ENCODE measurements at places on chromosomes 3 and 15.
A peak's percentile ranks its signal among the peaks of the same experiment; 100 is the strongest.

DNA sequence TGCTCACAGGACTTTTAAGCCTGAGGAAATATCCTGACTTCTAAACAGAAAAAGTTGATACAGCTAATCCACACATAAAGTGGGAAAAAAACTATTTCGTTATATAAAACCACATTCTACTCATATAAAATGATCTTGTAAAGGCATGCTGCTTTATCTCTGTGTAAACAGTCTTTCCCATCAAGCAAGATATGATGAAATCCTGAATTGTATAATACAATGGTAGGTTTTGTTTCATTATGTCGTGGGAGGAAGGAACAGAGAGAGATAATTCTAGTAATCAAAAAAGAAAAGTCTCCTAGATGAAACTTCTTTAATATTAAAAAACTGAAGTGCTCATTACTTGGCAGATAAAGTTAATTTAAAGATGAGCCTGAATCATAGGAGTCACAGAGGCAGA is 92.6 kb upstream of the SNTN start:
- H3K27ac ChIP-seq, result no peak overlapping the region
- H3K4me1 ChIP-seq, result no peaks in the 10 kb centered on the region
- no peak for DNase-seq
- H3K27me3 ChIP-seq, result no peaks in the 10 kb centered on the region
- no peaks in the 10 kb centered on the region for H3K36me3 ChIP-seq

DNA sequence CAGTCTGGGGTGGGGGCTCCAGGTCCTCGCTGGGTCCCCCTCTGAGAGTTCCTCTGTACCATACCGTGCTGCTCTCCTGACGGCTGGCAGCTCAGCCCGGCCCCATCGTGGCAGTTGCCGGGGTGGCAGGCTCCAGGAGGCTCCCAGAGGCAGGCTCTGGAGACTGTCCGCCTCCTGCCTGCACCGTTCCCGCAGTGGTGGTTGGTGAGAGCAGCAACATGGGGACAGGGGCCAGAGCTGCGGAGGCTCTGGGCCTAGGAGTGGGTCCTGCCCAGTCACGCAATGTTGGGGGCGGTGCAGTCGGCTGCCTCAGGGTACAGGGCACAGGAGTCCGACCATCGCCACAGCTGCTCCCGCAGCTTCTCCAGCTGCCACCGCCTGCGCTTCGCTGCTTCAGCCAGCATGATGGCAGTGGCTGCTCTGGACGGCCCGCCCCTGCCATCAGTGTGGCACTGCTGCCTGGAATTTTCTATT is 492.7 kb downstream of the AGBL1 start:
- DNase-seq, result no peak
- peaks cover 6% of the 10 kb centered on the region for H3K4me1 ChIP-seq
- H3K36me3 ChIP-seq, result no peaks in the 10 kb centered on the region
- no peak overlapping the region for H3K4me3 ChIP-seq

DNA sequence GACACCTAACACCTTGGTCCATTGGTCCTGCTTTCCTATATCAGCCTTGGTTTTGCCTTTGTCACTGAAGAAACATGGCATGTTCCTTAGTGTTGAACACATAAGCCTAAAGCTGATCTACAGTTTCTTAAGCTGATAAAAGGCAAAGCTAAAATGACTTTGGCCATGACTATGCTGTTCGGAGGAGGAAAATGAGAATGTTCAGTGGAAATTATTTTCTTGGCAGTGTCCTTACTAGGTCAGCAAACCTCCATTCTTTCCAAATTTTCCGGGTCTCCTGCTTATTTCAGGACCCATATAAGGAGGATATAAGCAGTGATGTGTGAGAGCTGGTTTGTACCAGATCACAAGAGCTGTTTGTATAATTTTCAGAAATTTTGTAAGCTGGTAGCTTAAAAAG is 832.9 kb upstream of the CFAP20DC start:
- peaks cover 70% of the 10 kb centered on the region for H3K4me1 ChIP-seq
- no peak overlapping the region for H3K27ac ChIP-seq
- peaks cover 11% of the 10 kb centered on the region for H3K36me3 ChIP-seq
- no peak overlapping the region for H3K4me3 ChIP-seq
- no peaks in the 10 kb centered on the region for H3K27me3 ChIP-seq

GRCh38 chr3:80234706-80235105 is 466.9 kb upstream of the ROBO1 start:
- H3K4me1 ChIP-seq, result no peaks in the 10 kb centered on the region
- no peak overlapping the region for H3K27ac ChIP-seq
- no peaks in the 10 kb centered on the region for H3K36me3 ChIP-seq
- H3K4me3 ChIP-seq, result no peak overlapping the region
- DNase-seq, result no peak

GRCh38 chr3:178618896-178619295 is 82.7 kb downstream of the KCNMB2 start:
- H3K36me3 ChIP-seq, result no peaks in the 10 kb centered on the region
- no peak for DNase-seq
- H3K27ac ChIP-seq, result no peak overlapping the region
- peaks cover 9% of the 10 kb centered on the region for H3K27me3 ChIP-seq

DNA sequence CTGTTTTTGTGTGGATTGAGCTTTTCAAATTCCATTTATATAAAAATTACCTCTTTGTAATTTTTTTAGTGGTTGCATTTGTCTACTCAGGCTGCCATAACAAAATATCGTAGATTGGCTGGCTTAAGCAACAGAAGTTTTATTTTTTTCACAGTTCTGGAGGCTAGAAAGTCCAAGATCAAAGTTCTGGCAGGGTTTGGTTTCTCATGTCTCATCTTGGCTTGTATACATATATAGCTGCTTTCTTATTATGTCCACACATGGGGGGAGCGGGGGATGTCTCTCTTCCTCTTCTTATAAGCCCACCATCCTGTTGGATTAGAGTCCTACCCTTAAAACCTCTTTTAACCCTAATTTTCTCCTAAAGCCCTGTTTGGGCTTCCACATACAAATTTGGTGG is 28.5 kb downstream of the MGA start:
- H3K27ac ChIP-seq, result no peak overlapping the region
- peaks cover 68% of the 10 kb centered on the region for H3K4me1 ChIP-seq
- no peak for DNase-seq
- no peaks in the 10 kb centered on the region for H3K27me3 ChIP-seq

GRCh38 chr15:34837246-34838016 is 42.1 kb upstream of the ACTC1 start:
- H3K36me3 ChIP-seq, result no peaks in the 10 kb centered on the region
- no peak for DNase-seq
- no peaks in the 10 kb centered on the region for H3K4me1 ChIP-seq
- H3K27ac ChIP-seq, result no peak overlapping the region

DNA sequence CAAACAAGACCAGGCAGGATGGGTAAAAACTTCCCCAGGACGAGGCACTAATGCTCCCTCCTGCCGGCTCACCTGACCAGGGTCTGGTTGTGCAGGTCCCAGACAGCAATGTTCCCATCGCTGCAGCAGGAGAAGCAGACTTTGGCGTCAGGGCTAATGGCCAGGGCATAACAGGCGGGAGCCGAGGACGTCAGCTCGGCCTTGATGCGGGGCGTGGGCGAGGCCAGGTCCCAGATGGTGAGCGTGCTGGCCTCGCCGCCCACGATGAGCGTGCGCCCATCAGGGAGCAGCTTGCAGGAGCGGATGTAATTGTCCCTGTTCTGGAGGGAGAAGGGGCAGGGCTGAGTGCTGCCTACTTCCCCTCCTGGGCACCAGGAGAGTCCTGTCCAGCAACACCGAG is 43.4 kb downstream of the TLE3 start:
- peaks cover 78% of the 10 kb centered on the region for H3K36me3 ChIP-seq
- H3K27ac ChIP-seq, result no peak overlapping the region
- no peak overlapping the region for H3K4me3 ChIP-seq
- no peak for DNase-seq
- no peaks in the 10 kb centered on the region for H3K4me1 ChIP-seq

DNA sequence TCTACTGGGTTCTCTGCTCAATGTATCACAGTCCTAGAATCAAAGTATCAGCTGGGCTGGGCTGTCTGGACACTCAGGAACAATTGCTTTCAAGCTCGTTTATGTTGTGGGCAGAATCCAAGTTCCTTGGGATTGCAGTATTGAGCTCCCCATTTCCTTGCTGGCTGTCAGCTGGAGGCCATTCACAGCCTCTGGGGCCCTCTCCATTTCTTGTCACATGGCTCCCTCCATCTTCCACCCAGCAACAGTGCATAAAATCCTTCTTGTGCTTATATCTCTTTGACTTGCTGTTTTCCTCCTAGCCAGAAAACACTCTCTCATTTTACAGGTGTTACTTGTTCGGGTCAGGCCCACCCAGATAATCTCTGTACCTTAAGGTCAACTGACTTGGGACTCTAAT is 363.5 kb downstream of the IGSF11 start:
- no peak overlapping the region for H3K27ac ChIP-seq
- no peak overlapping the region for H3K4me3 ChIP-seq
- no peaks in the 10 kb centered on the region for H3K4me1 ChIP-seq
- no peak for DNase-seq
- no peaks in the 10 kb centered on the region for H3K27me3 ChIP-seq

DNA sequence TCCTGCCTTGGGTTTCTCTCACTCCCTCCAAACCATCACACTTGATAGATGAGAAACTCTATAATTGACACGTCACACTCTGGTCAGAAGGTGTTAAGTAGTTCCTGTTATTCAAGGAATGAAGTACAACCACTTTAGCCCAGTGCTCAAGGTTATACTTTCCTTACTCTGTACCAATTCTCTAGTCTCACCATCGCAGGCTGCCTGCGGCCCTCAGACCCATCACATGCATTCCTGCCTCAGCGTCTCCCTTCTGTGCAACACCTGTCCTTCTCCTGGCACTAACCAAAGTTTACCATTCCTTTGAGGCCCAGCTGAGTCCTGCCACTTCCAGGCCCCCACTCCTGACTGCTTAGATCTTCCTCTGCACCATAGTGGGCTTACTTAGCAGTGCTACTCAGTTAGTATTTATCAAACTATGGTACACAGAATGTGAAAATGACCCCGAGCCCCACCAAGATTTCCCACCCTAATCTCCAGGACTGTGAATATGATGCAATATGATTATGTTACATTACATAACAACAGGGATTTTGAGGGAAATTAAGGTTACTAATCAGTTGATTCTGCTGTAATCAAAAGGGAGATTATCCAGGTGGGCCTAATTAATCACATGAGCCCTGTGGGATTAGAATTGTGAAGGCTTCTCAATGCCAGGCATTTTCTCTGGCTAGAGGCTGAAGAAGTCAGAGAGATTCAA is 36.2 kb downstream of the SPINK8 start:
- H3K27me3 ChIP-seq, result no peaks in the 10 kb centered on the region
- no peak overlapping the region for H3K27ac ChIP-seq
- peaks cover 60% of the 10 kb centered on the region for H3K36me3 ChIP-seq
- peaks cover 23% of the 10 kb centered on the region for H3K4me1 ChIP-seq

GRCh38 chr3:31116651-31117050 is 222.2 kb upstream of the GADL1 start:
- no peaks in the 10 kb centered on the region for H3K27me3 ChIP-seq
- no peak overlapping the region for H3K27ac ChIP-seq
- H3K4me3 ChIP-seq, result no peak overlapping the region
- H3K36me3 ChIP-seq, result peaks cover 1% of the 10 kb centered on the region
- no peaks in the 10 kb centered on the region for H3K4me1 ChIP-seq

DNA sequence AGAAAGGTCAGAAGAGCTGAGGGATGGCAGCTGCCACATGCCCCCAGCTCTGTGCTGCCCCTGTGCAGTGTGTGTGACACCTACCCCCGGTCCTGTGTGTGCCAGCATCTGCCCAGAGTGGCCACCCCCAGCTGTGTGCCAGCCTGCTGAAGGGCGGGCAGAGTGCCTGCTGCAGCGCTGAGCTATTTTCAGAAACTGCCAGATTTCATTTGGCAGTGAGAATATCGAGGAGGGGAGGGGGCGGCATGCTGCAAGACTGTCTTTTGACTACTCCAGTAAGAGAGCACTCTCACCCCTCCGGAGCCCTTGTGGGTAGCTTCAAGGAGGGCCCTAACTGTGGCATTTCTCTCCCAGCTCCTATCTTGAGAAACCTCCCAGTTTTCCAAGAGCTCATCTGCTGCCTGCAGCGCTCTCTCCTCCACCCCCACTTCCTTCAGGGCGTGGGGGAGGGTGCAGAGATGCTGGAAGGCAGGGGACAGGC is 25.2 kb upstream of the DOCK3 start:
- H3K4me3 ChIP-seq, result no peak overlapping the region
- no peaks in the 10 kb centered on the region for H3K27me3 ChIP-seq
- peaks cover 35% of the 10 kb centered on the region for H3K36me3 ChIP-seq
- no peak for DNase-seq
- H3K27ac ChIP-seq, result peak overlapping the region; percentile 67

GRCh38 chr15:39823634-39824033 is 41.0 kb upstream of the FSIP1 start:
- H3K4me3 ChIP-seq, result no peak overlapping the region
- H3K36me3 ChIP-seq, result no peaks in the 10 kb centered on the region
- H3K27me3 ChIP-seq, result peaks cover 9% of the 10 kb centered on the region
- no peak for DNase-seq

GRCh38 chr3:45109771-45110508 is 36.2 kb downstream of the CDCP1 start:
- peak overlapping the region; percentile 51 for H3K4me3 ChIP-seq
- H3K4me1 ChIP-seq, result peaks cover 81% of the 10 kb centered on the region
- DNase-seq, result peak; percentile 41
- peaks cover 23% of the 10 kb centered on the region for H3K36me3 ChIP-seq
- H3K27me3 ChIP-seq, result no peaks in the 10 kb centered on the region

- DNase-seq, result no peak
- H3K27me3 ChIP-seq, result no peaks in the 10 kb centered on the region
- H3K27ac ChIP-seq, result no peak overlapping the region
- no peak overlapping the region for H3K4me3 ChIP-seq
- H3K4me1 ChIP-seq, result no peaks in the 10 kb centered on the region
- no peaks in the 10 kb centered on the region for H3K36me3 ChIP-seq
These were observed 29.8 kb downstream of the NFKBIZ start for GRCh38 chr3:101879102-101879501.

DNA sequence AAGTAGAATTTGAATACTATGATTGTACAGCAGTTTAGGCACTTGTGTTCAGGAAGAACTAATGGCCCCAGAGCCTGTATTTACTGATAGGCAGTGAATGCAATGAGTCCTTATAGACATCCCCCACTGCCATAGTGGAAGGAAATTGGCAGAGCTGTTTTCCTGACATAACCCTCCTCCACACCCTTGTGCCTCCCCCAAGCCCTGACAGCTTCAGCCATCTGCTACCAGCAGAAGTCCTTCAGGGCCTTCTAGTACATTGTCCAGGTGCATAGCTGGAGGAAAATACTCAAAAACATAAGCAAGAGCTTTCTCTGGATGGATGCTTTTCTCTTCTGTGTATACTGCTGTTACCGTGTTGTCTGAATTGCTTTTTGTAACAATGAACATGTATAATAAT is 20.6 kb downstream of the ARHGAP31 start:
- DNase-seq, result no peak
- no peak overlapping the region for H3K4me3 ChIP-seq
- H3K27me3 ChIP-seq, result no peaks in the 10 kb centered on the region

- no peak overlapping the region for H3K4me3 ChIP-seq
- no peaks in the 10 kb centered on the region for H3K27me3 ChIP-seq
- DNase-seq, result no peak
These were observed 24.8 kb upstream of the OXTR start for GRCh38 chr3:8794247-8794646.

DNA sequence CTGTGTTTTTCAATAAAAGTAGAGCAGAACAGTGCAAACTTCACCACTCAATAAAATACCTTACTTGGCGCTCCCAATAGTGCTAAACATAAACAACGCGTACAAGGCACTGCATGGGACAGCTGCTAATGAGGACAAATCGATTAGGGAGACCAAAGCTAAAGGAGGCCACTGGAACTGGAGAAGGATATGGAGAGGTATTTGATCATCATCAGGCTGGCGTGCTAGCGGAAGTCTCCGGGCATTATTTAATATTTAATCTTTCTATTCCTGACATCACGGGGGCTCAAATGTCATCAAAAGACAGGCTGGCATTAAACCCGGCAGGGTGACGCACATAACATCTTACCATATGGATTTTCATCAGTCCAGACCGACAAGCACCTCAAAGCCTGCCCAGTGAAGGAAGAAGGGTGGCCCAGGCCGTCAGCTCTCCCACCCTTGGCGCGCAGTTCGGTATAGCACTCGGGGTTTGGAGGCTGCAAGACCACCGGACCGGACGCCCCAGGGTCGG is 604 bp downstream of the CCPG1 start:
- H3K4me1 ChIP-seq, result peaks cover 31% of the 10 kb centered on the region
- H3K36me3 ChIP-seq, result no peaks in the 10 kb centered on the region
- DNase-seq, result no peak
